ENCODE measurements at places on chromosomes 11 and 22. TPM values are rescaled to one million over a fixed set of nuclear protein-coding genes. Genes with fewer than 3 reads are reported as not detected.

- DNase-seq, result peak; percentile 74
Observed at GRCh38 chr11:128341280-128342248, 245.8 kb downstream of the ETS1 start.

- DNase-seq, result no peak
Observed at GRCh38 chr11:132244846-132245245, 874.4 kb downstream of the NTM start.

DNA sequence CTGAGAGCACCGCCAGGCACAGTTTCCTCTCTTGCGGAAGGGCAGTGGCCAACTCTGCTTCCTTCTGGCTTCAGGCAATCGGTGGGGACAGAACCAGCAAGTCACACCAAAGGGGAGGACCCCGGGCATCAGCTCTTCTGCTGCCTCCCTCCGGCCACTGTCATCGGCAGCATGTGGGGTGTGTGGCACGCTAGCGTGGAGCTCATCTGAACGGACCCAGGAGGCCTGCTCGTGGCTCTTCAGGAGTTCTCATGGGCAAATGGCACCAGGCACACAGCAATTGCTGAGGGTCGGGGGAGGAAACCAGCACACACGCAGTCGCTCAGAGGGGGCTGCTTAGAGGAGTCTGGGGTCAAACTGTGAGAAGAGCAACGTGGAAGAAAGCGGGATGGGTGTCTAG, 26.9 kb downstream of the B3GAT1 start:
- no peak for DNase-seq

- no peak for DNase-seq
Observed at GRCh38 chr11:102345904-102346303, 1.1 kb upstream of the BIRC2 start.

GRCh38 chr11:506995-507726, at the start of gene RNH1:
TSS of gene RNH1 (minus strand) at chr11:507242. CDS start at chr11:502162, 5,080 bp downstream.
- peak; percentile 99 for DNase-seq

GRCh38 chr22:44540756-44541670, 43.0 kb upstream of the RTL6 start:
- DNase-seq, result no peak

- peak; percentile 31 for DNase-seq
Observed at GRCh38 chr22:42080287-42080686, 787 bp downstream of the SMDT1 start.

GRCh38 chr11:63882555-63883242, 34.3 kb downstream of the RCOR2 start:
- DNase-seq, result no peak

- DNase-seq, result no peak
Observed at GRCh38 chr11:128862908-128863660, 4.0 kb downstream of the KCNJ1 start.

DNA sequence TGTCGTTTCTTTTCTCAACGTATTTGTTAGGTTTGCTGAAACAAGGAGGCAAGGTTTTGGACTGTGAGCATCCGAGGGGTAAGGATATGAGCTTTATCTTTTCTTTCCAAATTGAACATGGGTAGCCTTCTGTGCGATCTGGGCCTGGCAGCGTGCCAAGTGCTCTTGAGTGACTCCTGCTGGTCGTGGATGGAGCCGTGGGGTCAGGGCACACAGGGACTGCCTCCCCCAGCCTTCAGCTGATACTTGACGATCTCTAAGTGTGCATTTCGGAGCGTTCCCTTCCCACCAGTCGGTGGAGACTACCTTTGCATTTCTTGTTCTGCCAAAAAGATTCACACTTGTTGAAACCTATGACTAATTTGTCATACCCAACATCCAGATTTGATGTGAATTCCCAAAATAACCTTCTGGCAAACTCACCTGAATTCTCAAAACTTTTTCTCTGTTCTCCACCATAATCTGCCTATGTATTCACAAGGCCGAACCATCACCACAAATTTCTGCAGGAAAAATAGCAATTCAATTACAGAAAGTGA, 40.1 kb upstream of the CLMP start:
- DNase-seq, result peak; percentile 40

DNA sequence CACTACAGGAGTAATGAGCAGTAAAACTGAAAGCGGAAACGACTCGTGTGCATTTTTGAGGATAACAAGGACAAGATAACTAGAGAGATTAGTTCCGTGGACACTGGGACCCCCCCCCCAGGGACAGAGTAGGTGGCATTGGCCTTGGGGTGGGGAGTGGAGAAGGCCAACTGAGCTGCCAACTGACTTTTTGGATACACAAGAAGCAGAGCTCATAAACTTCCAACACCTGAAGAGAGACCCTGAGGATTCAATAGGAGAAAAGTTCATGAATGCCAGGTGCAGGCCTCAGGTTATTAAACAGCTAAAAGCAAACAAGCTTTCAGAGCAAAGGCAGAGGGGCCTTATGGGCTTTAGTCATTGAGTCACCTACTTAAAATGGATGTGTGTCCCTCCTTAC, 17.6 kb upstream of the PRSS23 start:
- no peak for DNase-seq

The CASP5 gene
- 0.30 TPM for total RNA-seq

The XRCC6 gene
- 244 TPM for total RNA-seq

The RIMBP3C gene
- total RNA-seq, result 0.23 TPM

The CBLIF gene
- not detected for total RNA-seq

The OR51E2 gene
- total RNA-seq, result not detected
